ENCODE measurements at places on chromosomes 7 and 10.
A peak's percentile ranks its signal among the peaks of the same experiment; 100 is the strongest.

DNA sequence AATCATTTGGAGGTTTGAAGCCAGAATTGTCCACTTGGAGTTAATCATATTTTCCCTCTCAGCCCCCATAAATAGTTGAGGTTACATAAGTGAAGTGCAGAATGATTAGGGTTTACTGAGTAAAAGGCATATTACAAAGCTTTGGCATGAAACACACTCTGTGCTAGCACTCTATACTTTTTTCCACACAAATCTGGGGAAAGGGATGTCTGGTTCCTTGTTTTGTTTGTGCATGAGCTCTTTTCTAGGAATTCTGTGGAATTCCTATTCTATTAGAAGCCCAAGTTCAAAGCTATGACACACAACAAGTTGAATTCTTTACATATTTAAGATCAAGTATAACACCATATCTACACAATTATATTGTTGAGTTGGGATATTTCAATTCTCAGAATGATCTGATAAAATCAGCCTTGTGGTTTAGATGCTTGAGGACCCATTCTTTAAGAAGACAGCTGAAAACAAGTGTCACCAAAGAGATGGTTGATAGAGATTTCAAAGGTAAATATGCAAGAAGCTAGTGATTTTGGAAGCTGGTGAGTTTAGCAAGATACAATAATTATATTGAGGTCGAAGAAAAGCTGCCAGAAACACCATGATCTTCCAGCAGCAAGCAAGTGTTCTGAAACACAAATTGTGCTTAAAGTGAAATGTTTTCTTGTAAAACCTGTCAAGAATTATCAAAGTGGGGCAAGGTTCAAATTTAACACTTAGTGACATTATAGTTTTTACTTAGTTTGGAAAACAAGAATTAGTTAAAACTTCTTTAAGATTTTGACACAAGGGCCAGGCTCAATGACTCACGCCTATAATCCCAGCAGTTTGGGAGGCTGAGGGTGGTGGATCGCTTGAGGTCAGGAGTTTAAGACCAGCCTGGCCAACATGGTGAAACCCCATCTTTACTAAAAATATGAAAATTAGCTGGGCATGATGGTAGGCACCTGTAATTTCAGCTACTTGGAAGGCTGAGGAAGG lies 122.6 kb downstream of the INHBA start:
- DNase-seq, result no peak

DNA sequence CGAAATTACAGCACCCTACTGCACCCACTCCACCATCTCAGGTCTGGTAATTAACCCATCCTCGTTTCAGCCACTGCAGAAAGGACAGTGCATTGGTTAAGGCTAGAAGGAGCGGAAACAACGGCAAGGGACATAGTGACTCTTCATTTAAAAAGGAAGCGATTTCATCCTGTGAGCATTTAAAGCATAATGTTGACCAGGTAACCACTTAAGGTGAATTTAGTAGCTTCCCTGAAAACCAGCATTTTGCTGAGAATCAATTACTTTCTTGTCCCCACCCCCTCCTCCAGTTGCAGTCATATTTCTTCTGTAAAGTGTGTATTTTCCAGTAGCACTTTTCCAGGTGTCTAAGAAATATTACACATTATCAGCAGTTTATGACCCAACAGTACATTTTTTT lies 821 bp upstream of the JAZF1 start:
- DNase-seq, result no peak

DNA sequence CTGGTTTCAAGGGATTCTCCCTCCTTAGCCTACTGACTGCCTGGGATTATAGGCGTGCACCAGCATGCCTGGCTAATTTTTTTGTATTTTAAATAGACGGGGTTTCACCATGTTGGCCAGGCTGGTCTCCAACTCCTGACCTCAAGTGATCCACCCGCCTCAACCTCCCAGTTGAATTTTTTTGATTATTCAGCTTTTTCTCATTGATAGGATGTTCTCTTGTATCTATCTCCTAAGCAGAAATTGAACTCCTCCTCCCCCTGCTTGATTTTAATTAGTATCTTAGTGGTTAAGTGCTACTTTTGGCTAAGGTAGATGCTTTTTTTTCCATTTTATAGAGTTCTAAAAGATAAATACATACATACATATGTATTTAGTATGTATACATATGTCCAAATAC lies 101.0 kb downstream of the ZNF277 start:
- no peak for DNase-seq

GRCh38 chr7:82697897-82698296 lies 254.3 kb upstream of the CACNA2D1 start:
- DNase-seq, result no peak

- DNase-seq, result no peak
Measured at GRCh38 chr7:3089493-3089892, 45.8 kb upstream of the CARD11 start.

DNA sequence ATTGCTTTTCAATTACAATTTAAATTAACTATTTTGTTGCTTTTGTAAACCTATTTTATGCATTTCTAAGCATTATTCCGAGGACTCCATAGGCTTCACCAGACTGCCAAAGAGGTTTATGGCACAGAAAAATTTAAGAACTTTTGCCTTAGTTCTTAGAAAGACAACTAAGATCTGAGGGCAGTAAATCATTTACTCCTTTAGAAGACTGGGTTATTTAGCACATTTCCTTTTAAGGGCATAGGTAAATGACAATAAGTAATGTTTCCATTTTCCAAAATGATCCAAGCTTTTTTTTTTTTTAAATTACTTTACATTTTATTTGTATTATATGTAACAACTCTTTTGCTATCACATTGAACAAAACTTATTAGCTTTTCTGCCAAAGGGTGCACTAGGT lies 15.0 kb upstream of the STEAP4 start:
- no peak for DNase-seq

DNA sequence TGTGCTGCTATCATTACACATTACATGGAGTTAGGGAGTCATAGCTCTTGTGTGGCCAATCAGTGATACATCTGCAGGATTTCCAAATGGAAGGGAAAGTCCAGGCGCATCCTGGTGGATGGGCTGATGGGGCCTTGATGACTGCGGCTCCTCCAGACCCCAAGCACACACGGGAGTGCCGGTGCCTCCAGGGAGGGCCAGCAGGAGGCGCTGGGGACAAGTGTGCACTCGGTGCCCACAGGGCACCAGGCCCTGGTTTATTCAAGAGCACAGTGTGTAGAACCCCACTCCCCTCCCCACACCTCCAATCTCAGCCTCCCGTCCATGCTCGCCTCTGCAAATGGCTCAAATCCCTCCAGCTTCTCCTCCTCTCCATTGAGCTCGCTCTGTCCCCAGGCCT lies 243.9 kb downstream of the USP6NL start:
- no peak for DNase-seq

DNA sequence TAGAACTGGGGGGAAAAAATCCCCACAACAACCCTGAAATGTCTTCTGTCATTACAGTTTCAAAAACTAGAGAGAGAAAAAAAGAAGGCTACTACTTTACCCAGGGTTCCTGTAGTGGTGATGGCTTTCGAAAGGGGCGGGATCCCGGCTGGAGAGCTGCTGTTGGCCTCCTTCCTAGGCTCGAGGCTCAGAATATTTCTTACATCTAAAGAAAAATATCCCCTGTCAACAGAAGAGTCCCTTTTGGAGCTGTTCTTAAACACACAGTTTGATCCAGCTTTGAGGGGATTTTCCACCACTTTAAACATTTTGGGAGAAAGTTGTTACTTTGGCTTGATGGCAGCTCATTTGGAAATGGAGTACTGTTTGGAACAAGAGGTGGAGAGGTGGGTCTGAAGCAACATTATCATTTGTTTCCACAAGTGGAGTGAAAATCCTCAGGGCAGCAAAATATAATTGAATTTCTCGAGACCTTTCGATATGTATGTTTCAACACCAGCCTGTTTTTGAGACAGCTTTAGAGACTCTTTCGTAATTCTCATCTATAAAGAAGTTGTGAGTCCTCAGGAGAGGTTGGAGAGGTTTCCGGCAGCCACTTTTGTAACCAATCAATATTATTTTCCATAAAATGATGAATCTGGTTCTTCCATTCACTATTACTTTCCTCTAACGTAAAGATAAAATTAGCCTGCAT lies 5.1 kb downstream of the HOXA13 start:
- no peak for DNase-seq

DNA sequence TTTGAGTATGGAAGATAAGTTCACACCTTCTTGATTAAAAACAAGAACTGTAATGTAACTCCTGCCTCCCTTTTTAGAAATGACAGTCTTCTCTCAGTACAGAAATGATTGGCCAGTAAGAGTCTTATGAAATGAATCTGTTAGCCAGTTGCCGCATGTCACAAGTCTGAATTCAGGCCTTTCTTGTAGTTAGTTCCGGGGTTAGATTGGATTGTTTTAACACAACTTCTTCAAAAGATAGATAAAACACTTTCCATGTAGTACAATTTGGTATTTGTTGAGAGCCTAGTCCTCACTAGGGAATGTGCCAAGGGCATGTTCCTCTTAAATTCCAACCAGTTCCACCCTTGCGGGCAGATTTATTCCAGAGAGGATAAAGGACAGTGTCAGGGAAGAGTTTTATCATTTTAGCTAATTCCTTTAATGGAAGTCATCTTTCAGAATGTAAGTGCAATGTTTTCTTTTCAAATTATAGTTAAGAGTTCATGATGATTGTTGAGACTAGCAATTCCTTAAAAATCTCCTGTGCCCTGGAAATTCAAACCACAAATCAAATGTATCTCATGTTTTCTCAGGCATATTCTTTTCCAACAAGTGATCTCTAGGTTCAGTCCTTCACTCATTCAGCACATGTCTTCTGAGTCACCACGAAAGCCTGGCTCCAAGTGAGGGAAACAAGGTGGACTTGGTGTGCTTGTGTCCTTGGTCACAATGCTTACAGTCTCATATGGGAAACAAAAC lies 4.1 kb downstream of the FHIP2A start:
- no peak for DNase-seq

GRCh38 chr10:91220954-91221675 lies 652 bp downstream of the PCGF5 start:
- DNase-seq, result peak; percentile 10

DNA sequence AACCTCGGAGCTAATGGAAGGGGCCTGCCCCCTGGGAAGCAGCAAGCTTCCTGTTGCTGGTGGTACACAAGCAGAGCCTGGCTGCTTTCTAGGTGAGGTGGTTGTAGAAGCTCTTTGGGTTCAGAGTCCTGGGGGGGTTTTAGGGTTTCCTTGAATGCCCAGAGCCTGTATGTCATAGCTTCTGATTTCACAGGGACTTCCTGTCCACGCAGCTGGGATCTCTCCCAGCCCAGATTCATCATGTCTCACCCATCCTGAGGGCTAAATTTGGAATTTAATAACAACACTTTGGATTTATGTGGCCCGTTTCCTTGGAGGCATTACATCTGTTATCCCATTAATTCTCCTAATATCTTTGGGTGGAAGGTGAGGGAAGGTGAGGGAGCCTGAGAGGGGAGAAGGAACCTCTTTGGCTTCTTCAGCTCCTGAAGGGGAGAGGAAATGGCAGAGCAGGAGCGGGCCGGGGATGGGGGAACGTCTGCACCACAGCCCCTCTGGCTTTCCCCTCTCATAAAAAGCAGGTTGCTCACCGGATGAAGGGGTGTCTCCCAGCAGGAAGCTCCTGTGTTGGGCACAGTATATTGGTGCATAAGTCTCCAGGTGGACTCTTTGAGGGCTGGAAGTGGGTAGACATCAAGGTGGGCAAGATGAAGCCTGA lies 19.7 kb downstream of the RPS24 start:
- no peak for DNase-seq

GRCh38 chr7:128982105-128982504 lies 44.4 kb downstream of the IRF5 start:
- no peak for DNase-seq

- DNase-seq, result peak; percentile 41
Measured at GRCh38 chr10:93062514-93063143, 2.0 kb downstream of the CYP26C1 start.

GRCh38 chr7:40733578-40733977 lies 598.8 kb downstream of the SUGCT start:
- DNase-seq, result no peak

DNA sequence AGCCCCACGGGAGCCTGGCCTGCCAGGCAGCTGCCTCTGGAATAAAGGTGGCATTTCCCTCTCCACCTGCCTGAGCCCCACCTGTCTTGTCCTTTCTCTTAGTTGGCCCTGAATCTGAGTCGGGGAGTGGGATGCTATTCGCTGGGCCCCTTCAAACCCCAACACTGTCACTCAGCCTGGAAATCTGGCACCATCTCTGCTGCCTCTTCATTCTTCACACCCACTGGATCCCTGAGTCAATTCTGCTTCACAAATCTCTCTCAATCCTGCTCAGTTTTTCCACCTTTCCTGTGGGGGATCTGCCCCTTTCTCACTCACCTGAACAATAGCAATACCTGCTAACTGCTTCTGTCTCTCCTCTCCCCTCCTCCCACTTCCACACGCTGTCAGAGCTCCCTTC lies 10.6 kb downstream of the CRTAC1 start:
- DNase-seq, result no peak

GRCh38 chr7:43076606-43077005 lies 35.8 kb upstream of the HECW1 start:
- no peak for DNase-seq

GRCh38 chr7:3955026-3955425 lies 654.0 kb downstream of the SDK1 start:
- DNase-seq, result no peak

DNA sequence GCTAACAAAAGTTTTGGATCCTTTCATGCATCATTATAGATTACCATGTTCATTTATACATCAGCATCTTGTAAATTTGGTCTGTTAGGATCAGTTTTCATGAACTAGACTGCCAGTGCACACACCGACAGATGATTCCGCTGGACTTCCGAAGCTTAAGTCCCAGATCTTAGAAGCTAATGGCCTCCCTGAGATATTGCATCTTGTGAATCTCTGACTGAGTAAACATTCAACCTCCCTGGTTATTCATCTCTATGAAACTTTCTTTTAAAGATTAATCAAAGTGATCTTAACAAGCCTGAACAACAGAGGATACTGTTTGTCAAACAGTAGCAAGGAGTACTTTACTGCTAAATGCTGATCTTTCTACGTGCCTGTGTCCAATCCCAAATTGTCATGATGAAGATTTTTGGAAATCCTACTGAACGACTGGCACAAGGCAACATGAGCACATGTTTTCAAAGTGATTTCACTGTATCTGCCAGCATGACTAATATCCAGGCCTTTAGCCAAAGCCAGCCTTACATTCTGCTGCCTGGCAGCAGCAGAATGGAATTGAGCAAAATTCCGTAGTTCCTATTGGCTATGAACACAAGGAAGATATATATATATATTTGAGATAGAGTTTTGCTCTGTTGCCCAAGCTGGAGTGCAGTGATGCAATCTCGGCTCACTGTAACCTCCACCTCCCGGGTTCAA lies 91.3 kb upstream of the ANK3 start:
- DNase-seq, result no peak

DNA sequence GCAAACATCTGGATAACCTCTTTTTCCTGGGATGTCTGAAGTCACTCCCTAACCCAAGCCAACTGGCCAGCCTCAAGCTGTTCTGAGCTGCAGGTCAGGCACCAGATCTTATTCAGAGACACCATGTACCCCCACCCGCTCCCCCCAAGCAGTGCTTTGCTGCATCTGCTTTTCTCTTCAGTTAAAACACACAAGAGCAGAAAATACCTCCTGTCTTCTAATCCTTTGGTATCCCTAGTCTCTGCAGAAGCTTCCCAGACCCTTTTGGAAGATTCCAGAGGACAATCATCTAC lies 3.0 kb downstream of the ZNF488 start:
- DNase-seq, result no peak

GRCh38 chr10:121154846-121155245 lies 303.7 kb downstream of the WDR11 start:
- no peak for DNase-seq

GRCh38 chr7:81929386-81929785 lies 159.5 kb upstream of the HGF start:
- no peak for DNase-seq
